ENCODE measurements at places on chromosomes 4 and X.
A peak's percentile ranks its signal among the peaks of the same experiment; 100 is the strongest.

GRCh38 chrX:74911494-74911893 is 13.8 kb downstream of the NEXMIF start:
- no peak for DNase-seq

- no peak for DNase-seq
These were observed 120.3 kb upstream of the AFF2 start for GRCh38 chrX:148380107-148380506.

DNA sequence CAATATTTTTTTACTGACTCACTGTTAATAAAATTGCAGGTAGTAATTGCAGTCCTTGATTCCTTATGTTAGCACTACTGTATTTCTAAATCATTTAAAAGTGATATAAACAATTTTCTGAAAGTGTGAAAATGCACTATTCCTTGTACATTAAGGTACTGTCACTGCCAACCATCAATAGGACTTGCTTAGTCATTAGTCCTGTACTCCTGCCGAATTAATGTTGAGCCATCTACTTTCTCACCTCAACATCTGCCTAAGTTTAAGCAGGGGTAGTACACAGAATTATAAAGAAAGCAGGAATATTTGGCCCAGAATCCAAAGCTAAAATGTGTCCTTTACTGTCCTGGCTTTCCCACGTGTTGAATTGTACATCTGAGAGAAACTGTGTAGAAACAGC is 87.0 kb upstream of the TRPC3 start:
- DNase-seq, result no peak

- DNase-seq, result no peak
These were observed 224.2 kb upstream of the EMCN start for GRCh38 chr4:100742045-100742444.

- DNase-seq, result no peak
These were observed 206.5 kb downstream of the ENOX2 start for GRCh38 chrX:130696542-130696941.

DNA sequence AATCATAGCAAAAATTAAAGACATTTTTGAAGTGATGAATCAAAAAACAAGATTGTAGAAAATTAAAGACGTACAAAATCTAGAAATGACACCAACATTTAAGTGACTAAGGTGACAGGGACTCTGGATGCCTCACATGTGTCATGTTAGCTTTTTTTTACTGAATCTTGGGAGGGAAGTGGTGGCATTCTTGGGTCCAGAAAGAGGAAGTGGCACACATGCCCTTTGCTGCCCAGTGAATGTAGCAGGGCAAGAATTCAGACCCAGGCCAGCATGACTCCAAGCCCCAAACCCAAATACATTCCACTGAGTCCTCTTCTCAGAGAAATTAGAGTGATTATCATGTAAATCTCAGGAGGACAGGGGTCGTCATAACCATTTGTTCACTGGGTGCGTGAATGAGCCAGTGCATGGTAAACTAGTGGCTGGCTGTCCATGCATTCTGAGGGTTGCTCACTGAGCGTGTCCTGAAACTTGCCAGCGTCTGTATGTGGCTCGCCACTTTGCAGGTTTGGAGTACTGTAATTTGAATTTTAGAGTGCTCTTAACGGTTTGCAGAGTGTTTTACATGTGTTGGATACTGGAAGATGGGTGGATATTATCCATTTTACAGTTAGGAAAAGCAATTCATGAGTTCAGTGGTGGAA is 55.4 kb upstream of the TBC1D14 start:
- no peak for DNase-seq

DNA sequence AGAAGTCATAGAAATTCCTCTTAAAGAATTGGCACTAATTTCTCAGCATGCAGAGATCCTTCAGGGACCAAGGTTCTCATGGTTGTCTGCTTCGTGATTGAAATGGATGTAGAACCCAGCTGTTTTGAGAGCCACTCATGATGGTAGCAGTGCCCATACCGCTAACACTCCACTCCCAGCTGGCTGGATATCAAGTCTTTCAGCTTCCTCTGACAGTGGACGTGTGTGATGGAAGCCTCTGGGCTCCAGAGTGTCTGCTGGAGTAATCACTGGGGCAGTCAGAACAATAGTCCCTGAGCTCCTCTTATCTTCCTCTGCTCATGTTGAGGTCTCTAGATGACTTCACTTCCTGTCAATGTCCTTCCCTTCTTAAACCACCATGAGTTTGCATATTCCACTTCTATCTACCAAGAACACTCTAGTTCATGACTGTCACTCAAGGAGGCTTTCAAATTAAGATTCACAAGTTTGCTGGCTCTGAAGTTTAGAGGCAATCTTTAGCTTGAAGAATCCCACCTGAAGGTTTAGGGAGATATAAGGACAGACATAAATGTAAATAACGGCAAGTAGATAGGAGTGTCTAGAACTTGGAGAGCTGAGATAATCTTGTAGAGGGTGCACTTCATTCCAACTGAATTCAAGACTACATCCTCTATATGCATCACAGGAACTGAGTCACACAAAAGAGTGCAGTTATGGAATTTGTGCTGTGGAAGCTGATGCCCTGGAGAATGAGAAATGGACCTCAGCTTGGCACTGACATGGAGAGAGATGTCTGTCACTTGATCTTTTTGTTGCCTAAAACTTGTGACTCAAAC is 64.5 kb upstream of the WDR1 start:
- DNase-seq, result no peak

DNA sequence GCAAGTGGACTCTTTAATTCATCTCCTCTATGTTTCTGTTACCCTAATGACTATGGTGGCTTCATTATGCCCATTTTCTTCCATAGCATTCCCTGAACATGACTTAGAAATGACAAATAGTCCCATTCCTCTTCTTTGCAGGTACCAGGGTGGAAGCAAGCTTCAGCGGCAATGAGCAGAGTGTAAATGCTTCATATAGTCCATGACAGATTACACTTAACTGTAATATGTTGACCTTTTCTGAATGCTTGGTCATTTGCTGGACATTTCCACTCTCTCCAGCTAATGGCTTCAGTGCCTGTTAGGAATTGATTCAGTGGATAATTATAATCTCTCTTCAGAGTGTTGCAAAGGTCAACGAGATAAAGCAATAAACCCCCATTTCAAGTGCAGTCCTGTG is 129.7 kb upstream of the PRPS2 start:
- DNase-seq, result no peak

GRCh38 chr4:3019145-3019846 is 55.0 kb downstream of the HTT-AS start:
- no peak for DNase-seq

DNA sequence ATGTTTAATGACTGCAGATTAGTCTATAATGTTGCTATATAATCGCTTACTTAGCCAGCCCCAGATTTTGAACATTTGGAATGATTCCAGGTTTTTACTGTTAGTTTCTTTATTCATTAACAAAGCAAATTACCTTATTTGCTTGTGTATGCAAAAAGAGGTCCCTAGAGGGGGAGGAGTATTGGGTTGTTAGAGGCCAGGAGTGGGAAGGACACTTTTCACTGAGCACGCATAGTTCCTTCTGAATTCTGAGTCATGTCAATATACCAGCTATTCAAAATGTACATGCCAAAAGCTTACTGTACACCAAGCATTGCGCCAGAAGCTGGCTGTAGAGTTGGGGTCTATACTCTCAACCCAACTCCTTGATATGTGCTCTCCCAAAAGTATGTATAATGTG is 5.1 kb upstream of the DGAT2L6 start:
- no peak for DNase-seq

DNA sequence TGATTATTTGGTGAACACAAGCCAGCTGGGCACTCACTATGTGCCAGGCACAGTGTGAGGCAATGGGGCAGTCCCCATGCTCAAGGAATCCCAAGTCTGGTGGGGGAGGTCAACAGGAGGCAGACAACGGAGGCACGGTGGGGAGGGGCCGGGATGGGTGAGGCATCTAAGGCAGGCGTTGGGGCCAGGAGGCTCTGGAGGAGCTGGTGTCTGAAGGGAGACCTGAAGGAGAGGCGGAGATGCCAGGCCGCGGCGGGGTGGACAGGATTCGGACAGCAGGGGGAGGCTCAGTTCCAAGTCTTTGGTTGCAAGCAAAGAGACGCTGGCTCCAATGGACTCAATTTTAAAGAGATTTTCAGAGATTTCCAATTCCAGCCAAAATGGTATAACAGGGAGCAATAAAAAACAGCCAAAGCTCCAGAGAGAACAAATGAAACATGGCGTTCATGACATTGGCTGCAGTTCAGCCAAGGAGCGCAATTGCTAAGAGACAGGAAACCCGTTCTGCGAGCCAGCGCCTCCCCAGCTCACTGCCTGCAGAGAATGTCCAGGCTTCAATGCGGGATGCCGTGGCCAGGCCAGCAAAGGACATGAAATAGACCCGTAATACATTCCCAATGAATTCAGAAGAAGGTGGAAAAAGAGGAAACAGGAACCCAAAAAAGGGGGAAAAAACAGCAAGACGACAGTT is 105.2 kb upstream of the LRPAP1 start:
- DNase-seq, result no peak

- DNase-seq, result no peak
These were observed 55.6 kb downstream of the PBDC1 start for GRCh38 chrX:76228499-76228898.

DNA sequence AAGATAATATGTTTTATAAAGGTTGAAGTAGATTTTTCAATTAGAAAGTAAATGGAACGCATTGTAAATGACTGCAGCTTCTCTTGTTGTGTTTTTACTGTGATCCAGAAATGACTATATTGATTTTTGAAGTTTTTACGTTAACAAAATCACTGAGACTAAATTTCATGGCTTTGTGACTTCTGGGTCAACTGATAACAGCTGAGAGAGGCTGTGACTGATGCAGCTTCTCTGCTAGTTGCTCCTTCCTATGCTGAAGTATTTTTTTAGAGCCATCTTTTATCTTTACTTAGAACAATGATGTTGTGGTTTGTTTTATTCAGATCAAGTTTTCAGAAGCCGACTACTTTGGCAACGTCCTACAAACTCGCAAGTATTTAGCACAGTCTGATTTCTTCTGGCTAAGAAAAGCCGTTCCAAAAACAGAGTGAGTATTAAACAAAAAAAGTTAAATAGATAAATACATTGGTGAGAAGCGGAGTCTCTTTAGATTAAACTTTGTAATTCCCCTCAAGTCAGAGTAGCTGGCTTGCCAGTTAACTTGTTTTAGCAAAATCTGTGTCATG is 94.7 kb upstream of the CBLL2 start:
- DNase-seq, result no peak

- DNase-seq, result no peak
These were observed 490 bp downstream of the RWDD4 start for GRCh38 chr4:183658362-183659028.

GRCh38 chr4:11424856-11425255 is 3.8 kb downstream of the HS3ST1 start:
- DNase-seq, result no peak

DNA sequence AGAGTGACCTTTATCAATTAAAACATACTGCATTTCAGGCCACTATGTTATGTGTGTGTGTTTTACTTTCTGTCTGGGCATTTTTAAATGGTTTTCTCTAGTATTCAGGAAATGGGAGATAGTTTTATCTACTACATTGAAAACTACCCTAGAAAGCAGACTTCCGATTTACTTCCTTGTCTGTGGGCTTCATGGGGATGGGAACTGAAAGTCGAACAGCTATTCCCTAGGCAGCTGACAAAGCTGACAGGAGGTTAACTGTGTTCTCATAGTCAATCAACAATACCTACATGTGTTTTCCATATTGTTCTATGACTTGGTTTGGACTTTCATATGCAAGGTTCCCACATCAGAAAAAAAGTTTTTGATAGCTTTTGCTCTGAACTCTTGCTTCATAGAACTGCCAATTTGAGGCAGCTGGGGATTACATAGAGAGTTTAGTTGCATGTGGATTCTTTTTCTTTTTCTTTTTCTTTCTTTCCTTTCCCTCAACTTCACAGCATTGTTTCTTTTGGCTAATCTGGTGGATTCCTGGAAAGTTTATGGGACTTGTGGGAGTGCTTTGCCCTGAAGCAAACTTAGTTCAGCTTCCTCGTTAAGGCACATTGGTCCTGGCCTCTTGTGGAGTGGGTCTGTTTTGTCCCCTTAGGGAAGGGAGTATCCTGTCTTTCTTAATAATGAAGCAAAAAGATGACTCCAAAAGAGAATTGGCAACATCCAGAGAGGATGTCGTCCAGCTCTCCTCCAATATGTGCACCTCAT is 327.1 kb upstream of the GIMD1 start:
- DNase-seq, result no peak

GRCh38 chrX:151714362-151714761 is 1.5 kb upstream of the FATE1 start:
- no peak for DNase-seq

DNA sequence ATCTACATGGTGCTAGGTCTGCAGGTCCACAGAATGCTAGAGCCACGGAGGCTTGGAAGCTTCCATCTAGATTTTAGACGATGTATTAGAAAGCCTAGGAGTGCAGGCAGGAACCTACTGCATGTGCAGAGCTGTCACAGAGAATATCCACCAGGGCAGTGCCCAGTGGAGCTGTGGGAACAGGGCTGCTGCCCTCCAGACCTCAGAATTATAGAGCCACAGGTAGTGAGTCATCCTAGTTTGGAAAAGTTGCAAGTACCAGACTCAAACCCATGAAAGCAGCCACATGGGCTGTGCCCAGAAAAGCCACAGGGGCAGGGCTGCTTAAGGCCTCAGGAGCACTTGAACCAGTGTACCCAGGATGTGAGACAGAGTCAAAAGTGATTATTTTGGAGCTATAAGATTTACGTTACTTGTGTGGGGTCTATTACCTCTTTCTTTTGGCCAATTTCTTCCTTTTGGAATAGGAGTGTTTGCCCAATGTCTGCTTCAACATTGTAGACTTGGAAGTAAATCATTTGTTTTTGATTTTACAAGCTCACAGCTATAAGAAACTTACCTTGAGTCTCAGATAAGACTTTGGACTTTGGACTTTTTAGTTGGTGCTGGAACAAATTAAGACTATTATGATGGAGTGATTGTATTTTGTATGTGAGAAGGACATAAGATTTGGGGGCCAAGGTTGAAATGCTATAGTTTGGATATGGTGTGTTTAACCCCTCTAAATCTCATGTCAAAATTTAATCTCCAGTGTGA is 143.5 kb upstream of the CHRDL1 start:
- no peak for DNase-seq

- peak; percentile 95 for DNase-seq
These were observed at the start of gene EXOC1 for GRCh38 chr4:55853484-55854046. TSS of gene EXOC1 (plus strand) at chr4:55853648. CDS start at chr4:55858324, 4,676 bp downstream.

DNA sequence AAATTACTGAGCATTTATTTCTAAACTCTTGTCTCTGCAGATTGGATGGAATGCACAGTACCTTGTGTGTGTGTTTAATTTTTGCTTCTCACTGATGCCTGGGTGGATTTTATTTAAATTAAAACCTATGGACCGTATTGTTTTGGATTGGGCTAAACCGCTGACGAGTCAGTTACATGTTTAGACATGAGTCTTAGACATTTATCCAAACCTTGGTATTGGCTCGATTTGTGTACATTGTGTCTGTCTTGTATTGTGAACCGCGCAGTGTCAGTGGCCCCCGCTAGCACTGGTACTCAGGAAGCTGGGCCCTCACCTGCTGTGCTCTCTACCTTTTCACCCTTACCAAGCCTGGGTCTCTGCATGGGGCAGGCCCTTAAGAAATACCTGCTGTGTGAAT is 40.8 kb upstream of the TADA2B start:
- DNase-seq, result no peak

GRCh38 chrX:110173192-110174175 is 144.4 kb downstream of the AMMECR1 start:
- no peak for DNase-seq
